Kidney capillary endothelial cell (primary cell): ENCODE measurements at places on chromosomes 2 and 18.

DNA sequence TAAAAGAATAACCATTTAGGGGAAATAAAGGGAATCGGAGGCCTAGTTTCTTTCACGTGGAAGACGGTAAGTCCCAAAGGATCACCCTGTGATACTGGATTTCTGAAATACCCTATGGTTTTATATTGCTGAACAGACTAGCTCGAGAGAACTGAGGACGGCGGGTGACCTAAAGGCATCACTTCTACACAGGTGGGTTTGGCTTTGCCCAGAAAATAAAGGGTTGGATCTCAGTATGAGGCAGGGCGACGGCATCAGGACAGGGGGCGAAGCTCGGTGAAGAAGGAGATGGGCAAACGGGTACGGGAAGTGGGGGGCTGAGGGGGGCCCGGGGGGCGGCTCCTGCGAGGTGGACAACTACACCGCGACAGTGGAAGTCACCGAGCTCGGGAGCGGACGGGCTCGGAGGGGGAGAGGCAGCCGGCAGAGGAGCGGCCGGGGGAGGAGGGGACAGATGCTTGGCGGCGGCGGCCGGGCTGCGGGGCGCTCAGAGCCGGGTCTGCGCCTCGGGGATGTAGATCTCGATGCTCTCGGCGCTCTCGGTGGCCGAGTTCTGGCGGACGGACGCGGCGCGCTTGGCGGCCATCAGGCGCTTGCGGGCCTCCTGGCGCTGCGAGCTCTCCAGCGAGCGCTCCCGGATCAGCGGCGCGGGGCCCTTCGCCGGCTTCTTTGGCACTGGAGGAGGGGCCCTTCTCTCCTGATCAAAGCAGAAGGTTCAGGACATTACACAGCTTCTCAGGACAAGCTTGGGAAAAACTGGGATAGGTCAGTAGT lies 48.9 kb downstream of the TGIF1 start:
- DNase-seq, result peak; percentile 25

DNA sequence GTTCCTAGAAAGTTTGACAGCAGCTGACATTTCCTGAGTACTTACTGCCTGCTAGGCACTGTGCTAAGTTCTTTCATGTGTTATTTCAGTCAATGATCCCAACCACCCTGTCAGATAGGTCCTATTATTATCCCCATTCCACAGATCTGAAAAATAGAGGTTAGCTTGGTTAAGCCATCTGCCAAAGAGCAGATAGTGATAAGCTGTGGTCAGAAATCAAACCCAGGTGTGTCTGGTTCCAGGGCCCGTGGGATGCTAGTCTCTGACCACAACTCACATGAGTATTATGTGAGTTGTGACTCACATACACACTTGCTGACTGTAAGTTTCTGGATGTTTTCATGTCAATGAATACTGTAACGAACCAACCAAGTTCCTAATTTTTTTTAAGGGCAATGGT lies 132.0 kb upstream of the APCDD1 start:
- no peak for DNase-seq

GRCh38 chr18:45602926-45603325 lies 12.3 kb upstream of the SLC14A2 start:
- no peak for DNase-seq

DNA sequence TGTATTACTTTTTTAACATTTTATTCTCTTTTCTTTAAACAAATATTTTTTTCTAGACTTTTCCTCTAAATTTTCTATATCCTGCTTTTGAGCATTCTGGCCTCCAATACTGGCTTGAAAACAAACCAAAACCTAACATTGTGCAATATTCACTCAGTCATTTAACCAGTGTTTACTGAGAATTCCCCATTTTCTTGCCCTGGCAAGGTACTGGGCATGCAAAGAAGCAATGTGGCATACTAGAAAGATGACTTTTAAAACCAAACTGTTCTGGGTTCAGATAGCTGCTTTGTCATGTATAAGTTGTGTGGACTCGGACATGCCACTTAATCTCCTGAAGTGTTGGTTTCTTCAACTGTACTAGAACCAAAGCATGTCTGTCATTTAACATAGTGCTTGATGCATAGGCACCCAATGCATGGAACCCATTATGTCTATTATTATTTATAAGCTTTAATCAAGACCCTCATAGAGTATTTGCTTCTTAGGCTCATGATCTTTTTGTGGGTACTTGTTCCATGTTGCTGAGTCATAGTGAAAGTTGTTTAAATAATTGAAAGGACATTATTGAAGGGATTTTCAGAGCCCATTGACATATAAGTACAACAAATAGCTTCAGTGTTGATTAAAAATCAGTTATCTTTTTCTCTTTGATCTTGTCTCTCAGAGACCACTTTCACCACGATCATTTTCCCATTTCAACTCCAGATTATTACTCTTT lies 185.4 kb upstream of the OSR1 start:
- no peak for DNase-seq

DNA sequence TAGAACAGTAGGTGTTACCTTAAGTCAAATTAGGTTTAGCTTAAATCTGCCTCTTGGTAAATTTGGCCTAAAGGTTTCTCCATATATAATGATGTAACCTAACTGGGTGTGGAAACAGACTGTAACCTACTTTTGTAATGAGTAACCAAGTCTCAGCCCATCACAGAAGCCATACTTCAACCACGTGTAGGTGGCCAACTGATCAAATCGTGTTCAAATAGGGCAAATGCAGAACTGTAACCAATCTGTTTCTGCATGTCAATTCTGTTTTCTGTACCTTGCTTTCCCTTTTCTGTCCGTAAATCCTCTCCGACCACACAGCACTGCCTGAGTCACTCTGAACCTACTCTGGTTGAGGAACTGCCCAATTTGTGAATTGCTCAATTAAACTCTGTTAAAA lies 34.0 kb upstream of the PLA2R1 start:
- DNase-seq, result no peak

DNA sequence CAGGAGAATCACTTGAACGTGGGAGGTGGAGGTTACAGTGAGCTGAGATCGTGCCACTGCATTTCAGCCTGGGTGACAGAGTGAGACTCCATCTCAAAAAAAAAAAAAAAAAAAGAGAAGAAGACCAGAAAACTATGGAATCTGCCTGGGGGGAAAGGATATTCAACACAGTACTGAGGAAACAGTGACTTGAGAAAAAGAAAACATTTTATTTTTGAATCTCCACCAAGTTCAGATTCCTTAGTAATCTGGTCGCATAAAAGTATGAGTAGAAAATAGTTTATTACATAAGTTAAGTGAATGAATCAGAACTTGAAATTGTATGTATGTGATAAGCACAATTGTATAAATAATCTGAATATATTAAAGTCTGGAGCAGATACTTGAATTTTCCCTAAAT lies 13.0 kb upstream of the HAT1 start:
- no peak for DNase-seq
